ENCODE measurements at places on chromosomes 11 and 22. TPM values are rescaled to one million over a fixed set of nuclear protein-coding genes. Genes with fewer than 3 reads are reported as not detected.

KDM4E gene
- total RNA-seq: not detected

DNA sequence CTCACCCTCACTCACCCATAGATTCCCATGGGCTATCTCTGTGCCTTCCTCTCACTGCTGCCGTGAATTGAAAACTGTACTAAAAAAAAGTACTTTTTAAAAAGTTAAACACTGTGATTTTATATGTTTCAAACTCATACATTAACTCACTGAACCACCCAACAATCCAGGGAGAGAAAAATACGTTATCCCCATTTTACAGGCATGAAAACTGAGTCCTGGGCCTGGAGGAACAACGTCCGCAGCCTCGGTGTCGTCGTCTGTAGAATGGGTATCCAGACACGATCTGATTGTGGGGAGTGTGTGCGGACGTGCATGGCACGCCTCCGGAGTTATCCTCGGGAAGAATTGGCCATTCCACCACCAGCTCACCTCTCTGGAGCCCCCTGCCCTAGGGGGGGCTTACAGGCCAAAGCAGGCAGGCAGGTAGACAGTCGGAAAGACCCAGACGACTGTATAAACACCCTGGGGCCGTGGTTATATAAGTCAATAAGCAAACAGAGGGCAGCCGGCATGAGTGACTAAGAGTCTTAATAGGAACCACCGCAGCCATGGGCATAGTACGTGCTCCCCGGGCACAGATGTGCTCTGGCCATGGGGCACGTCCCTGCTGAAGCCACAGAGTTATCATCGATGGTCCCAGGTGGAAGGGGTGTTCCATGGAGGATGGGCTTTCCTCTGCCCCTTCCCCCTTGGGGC, 7.1 kb upstream of the PDGFB start:
- DNase-seq: no peak

DNA sequence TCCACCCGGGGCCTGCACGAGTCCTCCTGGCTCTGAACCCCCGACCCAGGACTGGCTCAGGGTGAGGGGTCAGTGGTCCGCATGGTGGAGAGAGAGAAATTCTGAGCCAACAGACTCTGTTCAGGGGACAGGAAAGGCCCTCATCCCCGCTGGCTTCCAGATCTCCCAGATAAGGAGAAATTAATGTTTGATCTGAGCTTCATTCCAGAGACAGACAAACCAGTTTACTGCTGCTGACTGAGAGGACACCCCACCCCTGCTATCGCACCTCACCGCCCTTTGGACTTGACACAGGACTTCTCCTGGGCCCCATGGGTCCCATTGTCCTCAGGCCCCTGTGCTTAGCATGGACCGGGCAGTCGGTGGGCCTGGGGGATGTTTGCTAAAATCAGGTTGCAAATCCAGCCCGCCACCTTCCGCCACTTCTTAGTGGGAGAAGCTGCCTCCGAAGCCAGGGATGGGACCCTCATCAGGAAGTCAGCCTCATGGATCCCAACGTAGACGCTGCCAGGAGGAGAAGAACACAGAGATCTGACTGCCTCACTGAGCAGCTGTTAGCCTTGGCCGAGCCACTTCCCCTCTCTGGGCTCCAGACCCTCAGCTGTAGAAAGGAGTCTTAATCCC, 11.2 kb upstream of the UPK3A start:
- DNase-seq: no peak

DNA sequence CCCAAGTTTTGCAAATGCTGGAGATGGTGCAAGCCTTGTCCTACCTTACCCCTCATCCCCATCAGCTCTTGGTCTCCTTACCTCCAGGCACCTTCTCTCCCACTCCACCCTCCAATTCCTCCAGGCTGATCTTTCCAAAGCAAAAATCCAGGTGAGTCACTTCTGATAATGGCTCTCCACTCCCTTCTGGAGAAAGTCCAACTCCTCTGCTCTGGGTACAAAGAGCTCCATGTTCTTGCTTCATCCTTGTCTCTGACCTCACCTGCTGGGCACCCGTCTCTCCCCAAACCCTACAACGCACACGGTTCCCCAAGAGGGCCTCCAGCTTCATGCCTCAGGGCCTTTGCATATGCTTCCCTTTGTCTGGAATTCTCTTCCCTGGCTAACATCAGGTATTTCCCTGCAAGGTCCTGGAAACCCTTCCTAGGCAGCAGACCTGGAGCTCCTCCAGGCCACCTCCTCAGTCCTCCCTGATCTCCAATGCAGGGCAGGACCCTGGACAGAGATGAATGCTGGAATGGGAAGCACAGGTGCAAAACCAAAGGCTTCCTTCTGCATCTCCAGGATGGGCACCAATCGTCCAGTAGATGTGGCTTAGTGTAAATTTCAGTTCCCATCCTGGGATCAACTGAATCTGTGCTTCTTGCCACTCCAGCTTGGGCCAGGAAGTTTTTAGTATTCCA, 22.7 kb downstream of the IFT27 start:
- DNase-seq: no peak

ART5 gene
- total RNA-seq: not detected

GRCh38 chr22:42785706-42786499, 65.2 kb upstream of the A4GALT start:
- no peak for DNase-seq

GRCh38 chr11:92948116-92948515, 21.3 kb upstream of the MTNR1B start:
- no peak for DNase-seq

C11orf54 gene
- total RNA-seq: 42.7 TPM

CEP126 gene
- total RNA-seq: 5.9 TPM

- DNase-seq: peak; percentile 91
Observed at GRCh38 chr22:30922151-30922611, 46.4 kb downstream of the MORC2 start.

DNA sequence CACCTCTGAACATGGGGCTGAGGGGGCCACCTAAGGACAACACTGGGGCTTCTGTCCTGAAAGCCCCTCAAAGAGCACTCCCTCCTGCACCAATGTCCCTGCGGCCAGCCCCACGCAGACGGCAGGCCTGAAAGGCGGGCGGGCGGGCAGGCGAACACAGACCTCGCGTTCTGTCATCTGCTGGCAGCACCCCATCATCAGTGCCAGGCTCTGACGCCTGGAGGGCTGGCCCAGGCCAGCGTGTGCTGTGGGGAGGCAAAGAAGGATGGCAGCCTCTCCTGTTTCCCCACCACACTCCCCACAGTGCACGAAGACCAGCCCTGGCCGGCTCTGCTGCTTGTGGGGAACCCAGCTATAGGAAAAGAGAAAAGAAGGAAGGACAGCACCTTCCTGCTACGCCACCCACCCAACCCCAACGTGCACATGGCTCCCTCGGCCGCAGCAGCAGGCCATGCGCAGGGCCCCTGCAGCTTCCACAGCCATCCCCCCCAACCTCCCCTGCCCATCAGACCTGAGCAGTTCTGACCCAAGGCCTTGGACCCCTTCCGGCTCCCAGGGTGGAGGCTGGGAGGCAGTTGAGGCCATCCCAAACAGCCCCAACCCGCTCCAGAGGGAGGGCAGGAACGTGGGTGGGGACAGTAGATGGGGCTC, 3.5 kb downstream of the SBF1 start:
- no peak for DNase-seq

DERL3 gene
- 64.1 TPM for total RNA-seq

- no peak for DNase-seq
Observed at GRCh38 chr22:44157916-44158618, 22.7 kb upstream of the PARVG start.

ARHGAP20 gene
- not detected for total RNA-seq

DNA sequence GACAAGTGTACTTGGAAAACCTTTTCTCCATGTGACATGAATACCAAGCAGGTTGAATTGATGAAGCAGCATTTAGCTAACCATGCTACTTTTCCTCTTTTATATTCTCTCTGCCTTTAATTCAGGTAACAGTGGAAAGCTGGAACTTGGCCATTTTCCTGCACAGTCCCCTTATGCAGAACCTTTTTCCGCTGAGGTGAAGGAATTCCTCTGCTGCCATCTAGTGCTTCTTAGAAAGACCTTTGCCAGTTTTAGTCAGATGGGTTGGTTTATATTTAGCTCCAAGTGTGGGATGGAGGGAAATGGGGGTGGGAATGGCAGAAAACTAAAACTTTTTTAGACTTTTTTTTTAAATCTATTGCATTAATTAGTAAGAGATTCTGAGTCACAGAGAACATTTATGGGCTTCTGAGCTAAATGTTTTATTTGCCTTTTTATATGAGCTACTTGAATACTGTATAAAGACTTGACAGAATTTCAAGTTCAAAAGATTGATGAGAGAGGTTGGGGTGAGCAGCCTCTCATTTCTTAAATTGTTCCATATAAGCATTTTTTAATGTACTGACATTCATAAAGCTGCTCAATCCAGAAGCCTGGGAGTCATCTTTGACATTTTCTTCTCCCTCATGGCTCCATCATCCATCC, 153.9 kb upstream of the ZC3H12C start:
- peak; percentile 34 for DNase-seq

DNA sequence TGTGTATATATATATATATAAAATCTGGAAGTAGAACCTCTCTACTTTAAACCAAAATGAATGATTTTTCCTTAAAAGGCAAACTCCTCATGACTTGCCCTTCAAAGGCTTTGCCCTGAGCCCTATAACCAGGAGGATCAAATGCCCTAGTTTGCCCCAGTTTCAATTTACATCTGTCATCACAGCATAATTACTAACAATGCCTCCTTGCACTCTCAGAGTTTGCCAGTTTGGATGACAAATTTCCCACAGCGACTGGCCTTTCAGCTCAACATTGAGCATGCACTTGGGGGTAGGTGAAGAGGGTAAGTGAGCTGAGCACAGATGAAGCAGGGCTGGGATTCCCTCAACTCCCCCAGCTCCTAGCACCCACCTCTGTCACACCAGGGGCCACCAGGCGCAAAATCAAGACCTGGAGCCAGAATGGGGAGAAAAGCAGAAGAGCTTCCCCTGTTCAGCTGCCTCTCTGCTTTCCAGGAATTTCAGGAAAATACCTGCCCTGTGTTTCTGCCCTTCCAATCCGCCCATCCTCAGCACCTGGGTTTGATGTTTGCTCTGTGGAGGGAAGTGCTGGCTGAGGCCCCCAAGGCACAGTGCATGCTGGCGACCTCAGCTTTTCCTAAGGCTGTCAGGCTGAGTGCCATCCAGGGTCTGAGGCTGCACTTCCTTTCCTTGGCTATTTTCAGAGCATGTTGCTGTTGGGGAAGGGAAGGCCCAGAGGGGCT, 67.5 kb downstream of the ADAMTS15 start:
- DNase-seq: no peak

- no peak for DNase-seq
Observed at GRCh38 chr11:106249617-106250239, 172.3 kb downstream of the AASDHPPT start.
